ENCODE measurements at places on chromosomes 16 and 17.

GRCh38 chr16:27595993-27596392 is 46.0 kb downstream of the KATNIP start:
- DNase-seq, result no peak

- no peak for DNase-seq
Measured at GRCh38 chr17:83062818-83063671, 16.4 kb upstream of the METRNL start.

GRCh38 chr16:26019381-26020242 is 327.9 kb downstream of the HS3ST4 start:
- DNase-seq, result no peak

DNA sequence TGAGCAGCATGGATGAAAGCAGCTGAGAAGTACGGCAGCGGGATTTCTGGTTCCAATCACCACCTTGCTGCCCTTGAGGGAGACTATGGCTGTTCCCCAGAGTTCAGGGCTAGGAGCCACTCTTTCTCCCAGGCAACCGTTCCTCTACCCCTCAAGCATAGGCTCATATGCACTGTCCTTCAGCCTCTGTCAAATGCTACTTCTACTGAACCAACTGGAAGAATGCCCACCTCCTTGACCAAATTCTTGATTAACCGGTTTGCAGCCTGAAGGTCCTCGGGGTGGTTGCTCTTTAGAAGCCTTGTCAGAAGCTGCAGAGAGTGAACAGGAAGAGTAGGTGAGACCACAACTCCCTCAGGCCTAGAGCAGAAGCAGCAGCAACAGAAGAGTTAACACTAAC is 23.8 kb downstream of the GGA2 start:
- no peak for DNase-seq

DNA sequence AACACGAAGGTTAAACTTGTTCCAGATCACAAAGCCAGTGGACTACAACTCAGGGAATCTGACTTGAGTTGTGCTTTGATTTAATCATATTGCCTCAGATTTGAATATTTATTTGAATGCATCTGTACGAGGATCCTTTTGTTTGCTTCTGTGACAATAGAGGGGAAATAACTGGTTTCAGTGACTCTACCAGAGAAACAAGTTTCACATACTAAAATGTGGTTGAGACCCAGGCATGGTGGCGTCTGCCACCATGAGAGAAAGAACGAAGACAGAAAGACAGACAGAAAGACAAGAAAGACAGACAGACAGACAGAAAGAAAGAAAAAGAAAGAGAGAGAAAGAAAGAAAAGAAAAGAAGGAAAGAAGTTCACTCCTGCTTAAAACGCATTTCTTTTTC is 24.0 kb downstream of the YWHAE start:
- no peak for DNase-seq

- DNase-seq, result peak; percentile 25
Measured at GRCh38 chr16:46916980-46917379, 32.8 kb downstream of the GPT2 start.

DNA sequence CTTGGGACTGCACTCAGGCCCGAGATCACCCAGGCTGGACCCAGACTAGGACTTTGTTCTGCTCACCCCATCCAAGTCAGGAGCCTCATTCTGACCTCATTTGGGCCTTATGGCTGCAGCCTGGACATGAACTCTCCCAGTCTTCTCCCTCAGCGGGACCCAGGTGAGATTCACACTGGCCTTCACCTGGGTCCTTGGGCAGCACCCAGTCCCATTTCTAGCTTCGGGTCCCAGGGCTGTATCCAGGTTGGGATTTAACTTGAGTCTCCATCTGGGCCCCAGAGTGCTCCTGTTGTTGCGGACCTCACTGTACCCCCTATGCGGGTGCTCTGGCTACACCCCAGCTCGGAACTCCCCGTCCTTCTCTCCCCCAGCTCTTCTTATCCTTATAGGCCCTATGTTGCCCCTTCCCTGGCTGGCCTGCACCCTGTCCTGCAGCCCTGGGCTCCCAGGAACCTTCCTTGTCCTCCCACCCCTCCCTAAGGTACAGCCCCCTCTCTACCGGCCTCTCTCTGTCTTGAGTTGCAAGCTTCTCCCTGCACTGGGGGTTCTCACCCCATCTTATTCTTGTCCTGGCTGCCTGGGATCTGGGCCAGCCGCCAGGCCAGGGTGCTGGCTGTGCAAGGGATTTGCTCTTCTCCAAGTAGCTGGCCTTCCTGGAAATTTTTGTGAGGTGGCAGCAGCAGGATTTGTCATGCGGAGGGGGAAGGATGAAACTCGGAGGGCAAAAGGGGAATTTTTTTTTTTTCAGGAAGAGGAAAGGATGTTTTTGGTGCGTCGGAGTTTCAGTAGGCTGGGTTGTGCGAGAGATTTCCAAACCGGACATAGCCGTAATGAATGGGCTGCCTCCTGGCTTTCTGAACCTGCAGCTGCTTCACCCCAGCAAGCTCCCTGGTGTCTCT is 904 bp downstream of the MAP2K3 start:
- peak; percentile 84 for DNase-seq

DNA sequence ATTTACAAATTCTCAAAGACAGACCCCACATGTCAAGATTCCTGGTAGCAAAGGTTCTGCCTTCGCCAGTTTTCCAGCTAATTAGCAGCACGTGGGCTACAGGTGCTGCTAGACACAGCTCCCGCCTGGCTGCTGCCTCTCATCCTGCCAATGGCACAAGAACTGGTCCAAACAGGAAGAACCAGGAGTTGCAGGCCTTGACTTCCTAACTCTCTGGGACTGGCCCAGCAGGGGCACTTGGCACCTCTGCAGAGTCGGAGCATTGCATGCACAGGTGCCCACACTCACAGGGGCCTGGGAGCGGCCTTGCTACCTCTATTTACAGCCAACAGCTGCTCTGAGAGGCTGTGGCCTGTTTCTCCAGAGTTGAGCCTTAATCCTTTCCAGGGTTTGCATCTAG is 39.6 kb downstream of the TK2 start:
- DNase-seq, result no peak

DNA sequence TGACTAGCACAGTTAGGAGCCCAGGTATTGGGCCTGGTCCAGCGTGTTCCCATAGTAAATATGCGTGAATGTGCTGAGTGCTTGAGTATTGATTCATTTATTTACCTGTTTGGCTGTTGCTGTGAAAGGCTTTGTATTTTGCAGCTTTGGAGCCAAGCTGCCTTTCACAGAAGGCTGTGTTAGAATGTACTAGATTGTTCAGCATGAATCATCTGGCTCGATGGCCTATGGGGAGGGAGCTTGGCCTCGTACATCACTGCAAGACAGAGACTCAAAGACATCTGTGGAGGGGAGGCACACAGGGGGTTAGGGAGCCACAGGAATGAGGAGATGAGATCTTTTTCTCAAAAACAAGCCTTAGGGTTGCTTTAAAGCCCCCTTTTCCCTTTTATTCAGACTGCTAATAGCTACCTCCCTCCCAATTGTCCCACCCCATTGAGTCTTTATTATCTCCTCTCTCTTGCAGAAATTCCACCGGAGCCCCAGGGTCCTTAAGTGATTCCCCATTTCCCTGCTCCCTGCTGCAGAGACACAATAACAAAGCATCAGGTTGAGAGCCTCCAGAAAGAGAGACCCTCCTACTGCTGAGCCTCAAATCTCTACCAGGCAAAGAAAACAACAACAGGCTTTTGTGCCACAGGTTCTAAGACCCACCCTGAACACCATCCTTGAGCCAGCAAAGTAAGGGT is 307.2 kb downstream of the ABCC12 start:
- peak; percentile 2 for DNase-seq

DNA sequence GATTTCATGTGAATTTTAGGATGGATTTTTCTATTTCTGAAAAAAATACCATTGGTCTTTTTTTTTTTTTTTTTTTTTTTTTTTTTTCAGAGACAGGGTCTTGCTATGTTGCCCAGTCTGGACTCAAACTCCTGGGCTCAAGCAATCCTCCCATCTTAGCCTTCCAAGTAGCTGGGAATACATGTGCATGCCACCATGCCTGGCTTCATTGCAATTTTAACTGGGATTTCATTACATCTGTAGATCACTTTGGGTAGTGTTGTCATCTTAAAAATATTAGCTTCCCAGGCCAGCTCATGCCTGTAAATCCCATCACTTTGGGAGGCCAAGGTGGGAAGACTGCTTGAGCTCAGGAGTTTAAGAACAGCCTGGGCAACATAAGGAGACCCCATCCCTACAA is 54.8 kb downstream of the TOM1L2 start:
- DNase-seq, result peak; percentile 55

GRCh38 chr17:60065867-60066266 is 12.9 kb downstream of the HEATR6 start:
- peak; percentile 41 for DNase-seq

- no peak for DNase-seq
Measured at GRCh38 chr17:37744633-37744927, 279 bp downstream of the HNF1B start.

GRCh38 chr16:12802661-12803060 is 1.0 kb downstream of the CPPED1 start:
- DNase-seq, result peak; percentile 10

DNA sequence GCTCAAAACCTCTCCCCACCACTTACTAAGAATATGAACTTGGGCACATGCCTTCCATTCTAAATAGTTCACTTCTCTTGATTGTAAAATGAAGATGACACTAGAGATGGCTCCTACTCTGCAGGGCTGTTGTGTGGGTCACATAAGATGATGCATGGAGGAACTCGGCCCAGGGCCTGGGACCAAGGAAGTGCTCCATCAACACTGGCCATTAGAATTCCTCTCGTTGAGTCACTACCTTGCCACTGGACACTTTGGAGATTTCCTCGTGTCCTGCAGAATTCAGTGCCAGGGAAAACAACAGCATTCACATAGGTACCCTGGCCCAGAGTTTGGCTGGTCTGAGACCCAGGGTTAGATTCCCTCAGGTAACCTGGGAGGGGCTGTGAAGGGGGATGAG is 18.6 kb downstream of the HNF1B start:
- peak; percentile 72 for DNase-seq

DNA sequence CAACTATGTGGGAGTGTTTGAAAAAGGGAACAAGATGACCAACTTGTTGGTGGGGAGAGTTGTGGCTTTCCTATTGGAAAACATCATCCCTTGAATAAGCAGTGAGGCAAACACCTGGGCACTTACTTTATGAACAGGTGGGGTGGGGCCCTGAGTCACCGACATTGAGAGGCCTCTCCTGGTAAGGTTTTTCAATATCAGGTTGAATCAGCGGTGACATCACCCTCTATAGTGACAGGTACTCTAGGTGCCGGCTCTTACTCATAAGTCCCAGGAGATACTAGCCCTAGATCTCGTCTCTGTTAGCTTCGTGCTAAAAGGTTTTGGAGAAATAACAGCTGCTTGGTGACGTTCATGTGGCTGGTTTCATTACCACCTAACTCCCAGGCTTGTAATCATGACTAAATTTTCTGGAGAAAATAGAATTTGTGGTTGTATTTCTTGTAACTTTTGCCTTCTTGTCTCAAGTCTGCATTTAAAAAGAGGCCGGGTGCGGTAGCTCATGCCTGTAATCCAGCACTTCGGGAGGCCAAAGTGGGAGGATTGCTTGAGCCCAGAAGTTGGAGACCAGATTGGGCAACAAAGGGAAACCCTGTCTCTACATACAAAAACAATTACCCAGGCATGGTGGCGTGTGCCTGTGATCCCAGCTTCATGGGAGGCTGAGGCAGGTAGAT is 19.3 kb downstream of the CDH1 start:
- DNase-seq, result no peak

GRCh38 chr16:50778284-50779163 is 36.6 kb downstream of the CYLD start:
- DNase-seq, result no peak

DNA sequence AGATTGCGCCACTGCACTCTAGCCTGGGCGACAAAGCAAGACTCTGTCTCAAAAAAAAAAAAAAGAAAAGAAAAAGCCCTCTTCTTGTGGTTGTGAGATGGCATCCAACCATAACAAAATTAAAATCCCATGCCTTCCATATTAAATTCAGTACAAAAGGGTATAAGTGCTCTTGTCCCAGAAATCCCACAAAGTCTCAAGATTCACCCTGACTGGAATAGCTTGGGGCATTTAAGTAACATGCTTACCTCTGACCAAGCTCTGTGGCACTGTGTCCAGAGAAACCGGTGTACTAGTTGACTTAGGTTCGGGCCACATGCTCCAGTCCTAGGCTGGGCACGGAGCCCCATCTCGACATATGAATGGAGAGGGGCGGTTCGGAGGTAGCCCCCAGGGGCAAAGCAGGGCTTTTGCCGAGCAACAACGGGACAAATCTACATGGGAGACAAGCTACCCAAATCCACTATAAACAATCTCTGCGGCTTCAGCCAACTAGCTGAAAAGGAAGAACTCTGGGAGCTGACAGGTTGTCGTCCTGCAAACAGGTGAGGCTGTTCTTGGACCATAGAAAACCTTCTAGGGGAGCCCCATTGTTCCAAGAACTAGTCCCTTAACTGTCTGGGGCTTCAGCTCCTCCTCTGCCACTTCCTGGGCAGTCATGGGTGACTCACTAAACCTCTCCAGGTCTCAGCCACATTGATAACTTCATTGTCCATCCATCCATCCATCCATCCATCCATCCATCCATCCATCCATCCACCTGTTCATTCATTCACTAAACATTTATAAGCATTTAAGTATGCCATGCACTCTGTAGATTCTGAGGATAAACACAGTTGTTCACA is 10.3 kb upstream of the IL4R start:
- DNase-seq, result no peak

- no peak for DNase-seq
Measured at GRCh38 chr16:1579214-1579613, 32.7 kb downstream of the IFT140 start.

DNA sequence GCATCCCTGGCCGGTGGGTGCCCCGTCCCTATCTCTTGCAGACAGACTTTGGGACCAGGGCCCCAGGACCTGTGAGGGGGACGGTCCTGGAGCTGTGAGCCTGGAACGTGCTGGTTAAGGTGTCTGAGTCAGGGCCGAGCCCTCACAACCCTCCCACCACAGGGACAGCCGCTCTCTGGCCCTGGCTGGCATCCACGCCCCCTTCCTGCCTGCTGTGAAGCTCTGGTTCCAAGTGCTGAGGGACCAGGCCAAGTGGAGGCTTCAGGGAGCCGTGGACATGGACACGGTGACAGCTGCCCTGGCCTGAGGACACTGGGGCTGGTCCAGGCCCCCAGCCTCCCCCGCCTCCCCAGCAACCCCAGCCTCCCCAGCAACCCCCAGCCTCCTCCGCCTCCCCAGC is 6.6 kb downstream of the TSR3 start:
- DNase-seq, result peak; percentile 17

DNA sequence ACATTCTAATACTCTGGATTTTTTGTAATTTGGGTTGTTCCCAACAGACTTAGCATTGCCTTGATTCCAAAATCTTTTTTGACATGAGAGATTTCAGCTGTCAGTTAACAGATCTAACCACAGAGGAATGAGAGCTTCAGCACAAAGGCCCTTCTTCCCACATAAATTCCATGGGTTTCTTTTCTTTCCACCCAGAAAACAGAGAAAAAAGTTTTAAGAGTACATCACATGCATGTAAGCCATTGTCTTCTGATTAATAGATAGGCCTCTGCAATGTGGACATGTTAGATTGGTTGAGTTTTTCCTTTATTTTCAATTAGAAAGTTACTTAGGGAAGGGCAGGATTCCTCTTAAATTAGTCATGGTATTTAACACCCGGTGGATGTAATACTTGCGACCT is 939 bp downstream of the MYH8 start:
- no peak for DNase-seq

GRCh38 chr16:25012525-25012991 is 2.6 kb downstream of the ARHGAP17 start:
- DNase-seq, result peak; percentile 97

Data from EH (cell line).